Bronchial epithelial cell (primary cell): ENCODE measurements at places on chromosomes 5 and 9.

DNA sequence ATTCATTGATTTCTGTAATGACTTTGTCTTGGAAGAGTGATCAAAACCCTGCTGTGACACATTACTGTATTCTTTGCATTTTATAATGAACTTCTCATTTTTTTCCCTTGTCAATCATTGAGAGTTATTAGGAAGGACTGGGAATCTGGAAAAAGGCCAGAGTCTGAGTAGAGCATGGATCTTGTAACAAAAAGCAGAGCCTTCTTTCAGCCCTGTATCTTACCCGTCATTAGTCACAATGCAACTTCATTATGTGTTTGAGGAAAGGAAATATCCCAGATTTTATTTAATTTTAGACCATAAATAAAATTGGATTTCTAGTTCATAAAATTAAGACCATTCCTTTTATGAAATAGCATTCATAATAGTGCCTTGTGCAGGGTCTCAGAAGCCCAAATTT, 131.4 kb downstream of the ARHGEF28 start:
- DNase-seq, result no peak

- DNase-seq, result no peak
Observed at GRCh38 chr9:124215368-124215910, 42.3 kb upstream of the NEK6 start.

- peak; percentile 65 for DNase-seq
Observed at GRCh38 chr9:15697446-15697851, 144.6 kb downstream of the CCDC171 start.

DNA sequence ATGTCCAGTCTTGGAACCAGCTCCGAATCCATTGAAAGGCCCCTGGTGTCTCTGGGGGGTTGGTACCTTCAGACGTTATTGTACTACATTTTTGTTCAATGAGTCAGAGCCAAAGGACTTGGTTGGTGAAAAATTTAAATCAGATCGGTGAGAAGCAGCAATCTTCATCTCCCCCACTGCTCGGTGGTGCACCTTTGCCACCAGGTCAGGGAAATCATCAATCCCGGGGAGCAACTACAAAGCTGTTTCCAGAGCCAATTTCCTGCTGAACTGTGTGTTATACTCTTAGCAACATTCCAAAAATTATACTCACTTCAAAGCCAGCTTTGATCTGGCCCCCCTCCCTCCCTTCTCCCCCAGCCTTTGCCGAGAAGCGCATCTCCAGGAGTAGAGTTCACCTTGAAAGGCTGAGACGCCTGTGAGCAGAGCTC, 375.2 kb upstream of the WWC1 start:
- DNase-seq, result no peak

- no peak for DNase-seq
Observed at GRCh38 chr9:137379761-137380161, 43.2 kb downstream of the EXD3 start.

- no peak for DNase-seq
Observed at GRCh38 chr5:102796009-102796408, 40.9 kb downstream of the PAM start.

DNA sequence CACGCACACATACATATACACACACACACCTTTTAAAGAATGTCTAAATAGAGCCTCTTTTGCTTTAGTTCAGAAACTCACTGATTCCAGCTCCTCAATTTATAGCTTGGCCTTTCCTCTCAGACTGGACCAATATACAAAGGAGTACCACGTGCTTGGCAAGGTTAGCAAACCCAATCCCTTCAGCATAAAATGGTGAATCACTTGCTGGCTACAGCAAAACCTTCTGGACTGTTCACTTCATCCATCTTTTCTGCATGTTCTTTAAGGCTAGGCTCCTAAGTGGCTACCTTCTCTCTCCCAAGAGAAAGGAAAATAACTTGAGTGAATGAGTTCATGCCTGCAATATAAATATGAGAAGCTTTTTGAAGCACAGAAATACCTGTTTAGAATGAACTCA, 109.7 kb downstream of the LPAR1 start:
- peak; percentile 36 for DNase-seq

- DNase-seq, result no peak
Observed at GRCh38 chr9:93219692-93220091, 35.8 kb downstream of the WNK2 start.

DNA sequence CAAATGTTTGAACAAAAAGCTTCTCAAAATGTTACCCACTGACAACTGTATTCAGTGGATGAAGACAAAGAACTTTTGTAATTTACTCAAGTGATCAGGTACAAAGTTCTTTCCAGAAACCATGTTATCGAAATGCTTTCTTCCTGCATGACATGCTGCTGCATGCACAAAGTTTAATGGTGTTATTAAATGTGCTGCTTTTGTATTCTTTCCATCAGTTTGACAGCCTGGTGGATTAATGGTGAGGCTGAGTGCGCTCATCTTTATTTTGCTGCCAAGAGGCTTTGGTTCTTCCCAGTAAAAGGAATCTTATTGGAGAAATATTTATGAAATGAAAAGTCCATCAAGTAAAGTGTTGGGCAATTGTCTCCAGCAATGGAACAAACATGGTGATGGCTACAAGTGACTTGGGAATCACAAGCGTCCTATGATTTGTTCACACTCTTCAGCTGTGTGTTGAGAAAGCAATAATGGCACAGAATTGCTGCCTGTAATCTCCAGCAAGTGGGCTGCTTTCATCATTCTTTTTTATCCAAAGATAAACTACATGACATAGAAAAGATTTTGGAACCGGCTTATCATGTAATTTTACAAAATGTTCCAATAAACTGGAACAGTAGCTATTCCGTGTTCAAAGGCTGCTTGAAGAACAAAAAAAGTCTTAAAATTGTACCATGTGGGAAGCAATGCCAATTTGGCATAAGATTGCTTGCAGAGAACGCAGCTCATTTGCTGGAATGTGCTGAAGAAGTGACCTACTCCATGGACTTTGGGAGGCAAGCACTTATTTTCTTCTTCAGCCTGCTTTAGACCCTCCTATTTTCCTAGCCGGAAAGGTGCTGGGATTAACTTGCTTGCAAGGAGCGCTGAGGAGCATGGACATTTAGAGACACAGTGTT, 153.1 kb downstream of the HSD17B3 start:
- DNase-seq, result no peak

DNA sequence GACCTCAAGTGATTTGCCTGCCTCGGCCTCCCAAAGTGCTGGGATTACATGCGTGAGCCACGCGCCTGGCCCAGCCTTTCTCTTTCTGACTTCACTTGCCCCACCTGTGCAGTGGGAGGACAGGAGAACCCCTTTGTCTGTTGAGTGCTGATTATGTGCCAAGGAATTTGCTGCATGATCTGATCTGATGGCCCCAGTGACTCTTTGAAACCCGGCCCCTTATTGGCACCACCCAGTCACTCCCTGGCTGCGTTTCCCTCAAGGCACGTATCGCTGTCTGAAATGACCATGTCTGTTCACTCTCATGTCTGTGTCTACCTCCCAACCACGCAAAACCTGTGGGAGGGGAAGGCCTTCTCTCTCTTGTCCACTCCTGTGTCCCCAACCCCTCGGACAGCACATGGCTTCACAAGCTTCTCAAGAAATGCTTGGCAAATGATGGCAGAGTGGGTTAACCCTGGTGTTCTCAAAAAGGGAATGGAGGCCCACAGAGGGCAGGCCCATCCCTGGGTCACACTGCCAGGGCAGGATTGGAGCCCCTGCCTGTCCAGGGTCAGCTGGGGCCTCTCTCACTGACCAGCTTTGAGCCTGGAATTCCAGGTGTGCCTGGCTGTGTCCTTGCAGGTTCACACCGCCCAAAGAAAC, 21.9 kb downstream of the NEK6 start:
- peak; percentile 89 for DNase-seq

DNA sequence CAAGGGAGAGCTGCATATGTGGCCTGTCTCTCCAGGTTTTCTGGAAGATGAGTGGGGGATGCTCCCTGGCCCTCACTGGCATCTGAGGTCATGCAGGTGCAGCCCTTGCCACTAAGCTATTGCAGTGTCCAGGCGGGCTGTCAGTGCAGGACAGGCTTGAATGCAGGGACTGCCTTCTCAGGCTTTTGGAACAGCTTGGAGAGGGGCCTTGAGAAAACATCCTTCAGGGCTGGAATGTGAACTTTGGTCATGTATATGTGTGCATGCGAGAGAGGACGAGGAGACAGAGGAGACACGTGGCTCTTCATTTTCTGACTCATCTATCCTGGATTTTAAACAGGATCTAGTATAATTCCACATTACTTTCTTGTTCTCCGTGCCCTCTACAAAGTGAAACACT, 90.3 kb downstream of the MACROH2A1 start:
- no peak for DNase-seq

- no peak for DNase-seq
Observed at GRCh38 chr9:118414676-118415075, 710.5 kb downstream of the TLR4 start.
